ENCODE measurements at places on chromosomes 1 and 21.

DNA sequence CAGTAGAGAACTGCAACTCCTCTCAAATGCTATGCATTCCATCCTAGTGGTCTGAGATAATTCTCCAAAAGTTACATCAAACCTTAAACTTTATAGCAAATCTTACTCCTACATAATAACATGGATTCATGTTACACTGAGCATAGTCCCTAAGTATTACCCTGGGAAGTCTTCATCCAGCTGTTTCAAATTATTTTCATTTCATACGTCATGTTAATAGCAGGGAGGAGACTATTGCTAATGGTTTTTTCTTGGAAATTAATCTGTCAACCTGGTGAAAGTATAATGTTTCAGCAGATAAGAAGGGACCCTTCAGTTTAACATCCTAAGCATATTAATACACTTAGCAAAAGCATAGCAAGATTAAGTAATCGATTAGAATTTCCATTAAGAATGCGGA, 318.1 kb downstream of the USP25 start:
- DNase-seq, result no peak

GRCh38 chr1:184745929-184746638, 8.6 kb downstream of the EDEM3 start:
- no peak for DNase-seq

DNA sequence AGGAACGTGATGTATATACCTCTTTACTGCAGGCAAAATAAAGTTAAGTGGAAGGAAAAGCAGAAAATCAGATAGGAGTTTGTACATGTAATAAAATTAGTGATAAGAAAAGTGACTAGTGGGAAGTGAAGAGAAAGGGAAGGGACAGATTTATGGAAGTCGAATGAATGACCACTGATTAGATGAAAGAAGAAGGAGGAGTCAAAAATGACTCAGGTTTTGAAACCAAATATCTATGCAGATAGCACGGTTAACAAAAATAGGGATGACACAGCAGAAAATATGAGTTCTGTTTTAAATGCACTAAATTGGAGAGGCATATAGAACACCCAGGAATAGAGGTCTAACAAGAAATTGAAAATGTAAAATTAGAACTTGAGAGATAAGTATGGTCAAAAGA, 128.0 kb downstream of the HMCN1 start:
- DNase-seq, result no peak

DNA sequence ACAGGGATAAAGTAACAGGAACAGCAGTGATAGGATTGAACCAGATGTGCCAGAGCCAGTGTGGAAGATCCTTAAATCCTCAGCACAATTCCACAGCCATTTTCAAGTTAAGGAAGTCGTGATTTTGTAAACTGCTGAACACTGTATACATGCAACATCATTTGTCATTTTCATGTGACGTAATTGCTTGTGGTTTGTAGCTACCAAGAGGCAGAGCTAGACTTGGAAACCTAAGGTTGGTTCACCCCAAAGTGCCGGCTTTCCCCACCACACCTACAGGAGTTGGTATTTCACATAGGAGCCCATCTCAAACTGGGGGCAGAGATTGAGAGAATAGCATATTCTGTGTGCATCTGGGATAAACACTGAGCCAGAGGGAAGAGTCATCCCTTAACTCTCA, 113.9 kb downstream of the CAPN8 start:
- DNase-seq, result no peak

- no peak for DNase-seq
Measured at GRCh38 chr1:19892628-19893168, 10.5 kb downstream of the OTUD3 start.

- no peak for DNase-seq
Measured at GRCh38 chr1:119366424-119366823, 2.2 kb upstream of the HAO2 start.

DNA sequence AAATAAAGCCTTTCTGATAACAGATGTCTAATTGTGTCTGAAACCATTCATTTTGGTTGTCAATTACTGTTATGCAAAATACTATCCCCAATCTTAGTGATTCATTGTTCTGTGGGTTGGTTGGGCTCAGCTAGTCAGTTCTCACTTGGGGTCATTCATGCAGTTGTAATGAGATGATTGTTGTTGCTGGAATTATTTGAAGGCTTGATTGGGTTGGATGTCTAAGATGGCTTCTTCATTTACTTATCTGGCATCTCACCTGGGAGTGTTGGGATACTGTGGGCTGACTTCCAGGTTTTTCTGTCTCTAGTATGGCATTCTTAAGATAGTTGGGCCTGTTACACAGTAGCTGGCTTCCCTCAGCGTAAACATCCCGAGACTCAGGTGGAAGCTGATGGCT, 217.8 kb upstream of the B3GALT2 start:
- no peak for DNase-seq

DNA sequence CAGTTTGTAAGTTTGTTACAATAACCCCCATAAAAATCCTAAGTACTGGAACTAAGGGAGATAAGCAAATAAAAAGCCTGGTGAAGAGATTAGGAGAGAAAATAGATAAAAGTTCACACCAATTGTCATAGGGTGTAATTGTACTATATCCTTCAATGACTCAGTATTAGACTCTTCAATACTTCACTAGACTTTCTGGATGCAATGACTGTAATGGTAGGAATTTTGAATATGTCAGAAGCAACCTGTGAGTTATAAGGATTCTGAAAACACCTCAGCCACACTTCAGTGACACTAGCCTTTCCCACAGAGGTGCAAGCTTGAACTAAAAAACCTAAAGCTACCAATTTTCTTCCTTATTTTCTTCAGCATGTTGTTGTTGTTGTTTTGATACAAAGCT, 147.9 kb downstream of the PTGER3 start:
- no peak for DNase-seq

DNA sequence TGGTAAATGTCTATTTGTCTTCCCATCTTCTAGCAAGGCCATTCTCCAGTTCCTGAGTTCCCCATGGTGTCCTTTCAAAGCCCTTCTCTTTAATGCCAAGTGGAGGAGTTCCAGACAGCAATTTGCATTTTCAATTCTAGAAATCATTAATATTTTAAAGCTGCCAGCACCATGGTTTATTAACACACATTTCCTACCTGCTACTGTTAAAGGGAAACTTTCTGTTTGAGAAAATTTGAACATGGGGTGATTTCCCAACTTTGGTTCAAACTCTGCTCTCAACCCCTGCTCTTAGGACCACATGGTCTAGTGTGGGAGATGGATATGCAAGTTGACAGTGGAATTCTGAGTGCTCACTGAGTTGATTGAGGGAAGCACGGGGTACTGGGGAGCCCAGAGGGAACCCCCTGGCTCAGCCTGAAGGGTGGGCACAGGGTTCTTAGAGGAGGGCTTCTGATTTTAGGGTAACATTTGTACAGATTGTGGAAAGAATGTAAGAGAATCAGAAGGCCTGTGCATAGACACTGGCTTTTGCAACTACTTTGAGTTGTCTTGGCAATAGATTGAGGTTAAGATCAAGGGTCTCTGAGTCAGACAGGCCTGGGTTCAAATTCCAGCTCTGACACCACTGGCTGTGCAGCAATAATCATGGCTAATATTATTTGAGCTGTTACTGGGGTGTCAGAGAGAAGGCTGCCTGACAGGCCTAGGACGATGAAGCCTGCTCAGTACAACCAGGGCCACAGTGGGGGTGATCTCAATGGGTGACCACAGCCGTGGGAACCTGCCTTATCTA, 97.8 kb downstream of the BEND5 start:
- no peak for DNase-seq
